ENCODE measurements at places on chromosomes 4 and X.

DNA sequence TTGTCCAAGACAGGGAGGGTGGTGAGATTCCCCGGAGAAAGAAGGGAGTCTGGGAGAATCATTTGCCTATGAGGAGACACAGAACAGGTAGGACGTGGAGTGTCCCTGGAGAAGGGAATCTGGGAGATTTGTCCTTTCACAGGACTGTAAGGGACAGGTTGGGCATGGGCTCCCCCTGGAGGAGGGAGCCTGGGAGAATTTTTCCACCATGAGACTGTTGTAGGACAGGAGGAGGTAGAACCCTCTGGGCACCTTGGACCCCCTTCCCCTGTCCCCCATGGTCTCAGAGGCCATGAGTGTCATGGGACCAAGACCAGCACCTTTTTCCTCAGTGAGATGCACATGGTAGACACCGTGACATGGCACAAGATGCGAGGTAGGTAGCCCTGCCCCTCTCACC is 2.8 kb downstream of the PORCN start:
- no peak for DNase-seq

DNA sequence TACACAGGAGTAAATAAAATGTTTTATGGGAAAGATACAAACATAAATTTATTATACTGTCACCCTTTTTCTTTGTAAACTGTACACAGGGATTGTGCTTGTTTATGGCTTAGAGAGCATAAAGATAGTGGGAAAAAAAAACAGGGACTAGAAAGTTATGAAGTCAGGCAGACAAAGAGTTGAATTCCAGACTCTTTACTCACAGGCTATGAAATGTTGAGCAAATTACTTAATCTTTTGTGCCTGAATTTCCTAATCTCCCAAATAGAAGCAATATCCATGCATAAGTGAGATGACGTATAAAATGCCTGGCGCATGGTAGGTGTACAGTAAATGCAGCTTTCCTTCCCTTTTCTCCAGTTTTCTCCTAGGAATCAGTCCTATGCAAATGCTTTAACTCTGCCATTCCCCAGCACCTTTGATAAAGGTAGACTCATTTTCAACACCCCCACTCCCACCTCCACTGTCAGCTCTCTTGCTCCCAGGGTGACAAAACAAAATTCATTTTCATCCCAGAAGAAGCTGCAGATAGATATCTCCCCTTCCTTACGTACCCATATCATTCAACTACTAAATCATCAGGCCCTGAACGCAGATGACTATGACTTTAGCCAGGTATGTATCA is 44.5 kb upstream of the BTC start:
- no peak for DNase-seq

DNA sequence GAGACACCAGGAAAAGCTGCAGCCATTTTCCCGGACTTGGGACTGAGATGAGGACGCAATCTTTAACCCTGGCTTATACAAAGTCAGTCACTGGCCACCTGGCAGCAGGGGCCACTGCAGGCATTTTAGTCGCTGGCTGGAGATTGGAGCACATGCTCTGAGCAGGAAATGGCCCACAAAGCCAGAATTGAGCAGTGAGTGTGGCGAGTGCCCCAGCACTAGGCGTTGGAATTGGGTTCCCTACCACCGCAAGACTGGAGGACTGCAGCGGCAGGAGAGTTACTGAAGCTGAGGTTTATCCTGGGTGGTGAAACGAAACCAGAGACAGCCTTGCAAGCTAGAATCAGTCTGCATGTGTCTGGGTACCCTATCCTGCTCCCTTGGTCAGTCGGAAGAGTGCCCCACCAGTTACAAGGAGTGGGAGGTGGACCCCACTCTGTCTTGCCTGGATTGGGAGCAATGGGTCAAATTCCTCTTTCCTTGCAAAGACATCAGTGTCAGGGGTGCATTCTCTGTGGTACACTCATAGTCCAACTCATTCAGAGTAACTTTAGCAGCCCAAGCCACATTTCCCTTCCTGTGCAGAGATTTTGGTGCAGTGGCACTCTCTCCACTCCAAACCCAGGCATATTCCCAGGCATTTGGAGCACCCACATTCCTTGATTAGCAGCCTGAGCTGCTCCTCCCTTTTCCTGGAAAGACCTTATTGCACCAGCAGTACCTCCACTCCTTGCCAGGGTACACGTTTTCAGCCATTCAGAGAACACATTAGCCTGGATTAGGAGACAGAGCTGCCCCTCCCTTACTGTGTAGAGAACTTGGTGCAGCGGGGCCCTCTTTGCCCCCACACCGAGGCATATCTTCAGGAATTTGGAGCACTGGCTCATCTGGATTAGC is 36.7 kb upstream of the PLK4 start:
- DNase-seq = no peak

DNA sequence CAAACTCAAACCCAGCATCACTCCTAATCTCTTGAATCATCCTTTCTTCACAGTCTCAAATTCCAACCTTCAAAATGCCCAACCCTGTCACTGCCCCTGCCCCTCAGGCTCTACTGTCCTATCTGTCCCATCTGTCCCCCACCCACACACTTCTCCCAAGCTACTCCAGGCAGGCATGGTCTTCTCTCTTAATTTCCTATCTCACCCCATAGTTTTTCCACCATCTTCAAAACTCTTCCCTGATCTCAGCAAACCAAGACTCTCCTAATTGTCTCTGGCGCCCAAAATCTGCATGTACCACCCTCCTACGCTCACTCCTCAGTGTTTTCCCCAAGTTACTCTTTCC is 644 bp downstream of the LAMP2 start:
- no peak for DNase-seq

GRCh38 chrX:153944140-153944799 is at the start of gene RENBP:
RENBP (minus strand) TSS chrX:153944643; CDS start chrX:153944610, 33 bp downstream.
- peak; percentile 35 for DNase-seq

DNA sequence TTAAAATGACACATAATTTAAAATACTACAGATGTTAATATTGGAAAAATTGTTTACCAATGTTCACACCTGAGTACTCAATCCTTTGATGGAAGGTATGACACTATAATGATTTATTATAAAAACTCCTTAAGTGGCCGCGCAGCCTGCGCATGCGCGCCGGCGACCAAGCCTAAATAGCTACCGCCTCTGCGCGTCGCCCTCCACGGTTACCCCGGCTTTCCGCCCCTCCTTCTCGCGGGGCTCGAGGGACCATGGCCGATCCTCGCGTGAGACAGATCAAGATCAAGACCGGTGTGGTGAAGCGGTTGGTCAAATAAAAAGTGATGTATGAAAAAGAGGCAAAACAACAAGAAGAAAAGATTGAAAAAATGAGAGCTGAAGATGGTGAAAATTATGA is 170.2 kb downstream of the DMD start:
- DNase-seq = no peak

DNA sequence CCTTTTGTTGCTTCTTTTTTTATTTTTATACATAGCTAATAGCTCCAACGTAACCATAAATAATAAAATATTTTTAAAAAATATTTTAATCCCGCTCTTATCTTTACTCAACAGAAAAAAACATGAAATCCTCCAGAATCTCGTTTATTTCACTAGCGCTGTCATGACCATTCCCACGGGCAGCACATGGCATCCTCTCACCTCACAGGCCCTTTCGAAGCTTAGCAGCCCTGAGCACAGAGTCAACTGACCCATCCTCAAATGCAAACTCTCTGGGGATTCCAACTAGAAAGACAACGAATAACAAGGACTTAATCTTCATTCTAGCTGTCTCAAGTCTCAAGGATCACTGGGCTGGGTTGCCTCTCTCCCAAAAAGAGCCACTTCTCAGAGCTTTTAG is 285.9 kb upstream of the PPARGC1A start:
- DNase-seq = no peak

DNA sequence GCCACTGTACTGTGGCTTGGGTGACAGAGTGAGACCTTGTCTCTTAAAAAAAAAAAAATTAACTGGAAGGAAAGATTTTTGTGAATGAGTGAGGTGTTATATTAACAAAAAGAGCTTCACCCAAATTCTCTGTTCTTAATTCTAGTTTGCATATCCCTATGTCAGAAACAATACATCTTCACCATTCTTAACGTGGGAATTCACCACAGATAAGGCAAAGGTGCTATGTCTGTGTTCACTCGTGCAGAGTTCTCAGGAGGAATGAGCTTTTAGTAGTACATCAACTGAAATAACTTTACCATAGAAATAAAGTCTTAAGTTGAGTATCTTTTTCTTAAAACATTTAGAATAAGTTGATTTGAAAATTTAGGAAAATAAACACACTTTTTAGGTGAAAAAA is 135.1 kb downstream of the RAPGEF2 start:
- no peak for DNase-seq

DNA sequence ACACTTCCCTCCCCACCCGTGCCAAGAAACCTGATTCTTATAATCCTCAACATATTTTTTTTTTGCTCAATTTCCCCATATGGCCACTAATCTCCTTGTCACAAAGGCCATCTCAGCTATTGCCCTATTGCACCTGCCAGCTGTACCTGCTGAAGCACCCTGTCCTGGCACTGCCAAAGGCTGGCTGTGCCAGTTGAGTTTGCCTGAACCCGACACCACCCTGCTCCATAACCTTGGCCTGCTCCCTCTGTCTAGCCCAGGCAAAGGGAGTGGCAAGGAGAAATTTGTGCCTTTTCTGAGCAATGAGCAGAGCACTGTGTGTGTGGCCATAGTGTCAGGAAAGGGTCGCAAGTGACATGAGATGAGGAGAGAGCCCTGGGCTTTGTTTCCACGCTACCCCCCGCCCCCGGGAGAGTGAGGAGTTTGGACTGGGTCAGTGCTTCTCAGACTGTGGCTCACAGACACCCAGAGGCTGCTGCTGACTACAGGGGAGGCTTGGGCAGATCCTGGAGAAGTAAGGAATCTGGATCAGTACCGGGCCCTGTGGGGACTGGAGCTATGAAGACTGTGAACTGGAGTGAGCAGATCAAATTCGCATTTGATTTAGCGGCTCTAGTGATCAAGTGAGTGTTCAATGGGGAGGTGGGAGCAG is 42.2 kb upstream of the HMGB3 start:
- no peak for DNase-seq

GRCh38 chr4:5924461-5925125 is 31.7 kb upstream of the CRMP1 start:
- no peak for DNase-seq

- DNase-seq = no peak
These were observed 74.4 kb downstream of the RNF150 start for GRCh38 chr4:141058591-141059512.

DNA sequence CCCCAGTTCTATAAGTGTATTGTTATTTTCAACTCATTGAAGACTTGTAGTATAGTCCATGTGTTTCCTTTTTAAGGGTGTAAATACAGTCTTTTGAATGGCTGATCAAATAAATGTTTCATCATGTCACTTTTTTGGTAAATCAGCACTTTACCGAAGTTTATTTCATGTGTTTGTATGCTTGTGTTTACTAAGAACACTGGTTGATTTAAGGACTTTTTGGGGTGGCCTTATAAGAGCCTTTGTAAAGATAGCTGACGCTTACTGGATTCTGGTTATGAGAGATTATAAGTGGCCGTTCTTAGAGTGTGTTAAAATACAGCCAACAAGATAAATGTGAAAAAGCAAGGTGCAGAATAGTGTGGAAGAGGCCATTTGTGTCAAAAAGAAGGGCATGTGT is 2.6 kb downstream of the UBE2K start:
- no peak for DNase-seq

DNA sequence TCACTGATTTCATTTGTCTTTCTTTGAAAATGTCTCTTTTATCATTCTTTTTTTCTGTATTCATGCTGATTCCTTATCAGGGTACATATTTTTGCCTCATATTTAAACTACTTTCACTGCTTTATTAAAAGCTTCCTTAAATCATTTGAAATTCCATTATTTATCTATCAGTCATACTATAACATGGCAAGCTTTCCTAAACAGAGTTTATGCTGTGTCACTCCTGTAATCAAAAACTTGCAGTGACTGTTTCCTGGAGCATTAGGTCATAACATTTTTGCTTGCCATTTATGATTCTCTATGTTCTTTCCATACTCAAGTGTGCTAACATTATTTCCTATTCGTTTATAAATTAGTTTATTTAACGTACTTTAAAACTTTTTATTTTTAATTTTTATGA is 203.7 kb downstream of the BMPR1B start:
- no peak for DNase-seq

GRCh38 chr4:140372751-140373327 is 607 bp upstream of the SCOC start:
- DNase-seq = peak; percentile 28

GRCh38 chrX:8988446-8988845 is 45.5 kb downstream of the FAM9B start:
- DNase-seq = no peak

DNA sequence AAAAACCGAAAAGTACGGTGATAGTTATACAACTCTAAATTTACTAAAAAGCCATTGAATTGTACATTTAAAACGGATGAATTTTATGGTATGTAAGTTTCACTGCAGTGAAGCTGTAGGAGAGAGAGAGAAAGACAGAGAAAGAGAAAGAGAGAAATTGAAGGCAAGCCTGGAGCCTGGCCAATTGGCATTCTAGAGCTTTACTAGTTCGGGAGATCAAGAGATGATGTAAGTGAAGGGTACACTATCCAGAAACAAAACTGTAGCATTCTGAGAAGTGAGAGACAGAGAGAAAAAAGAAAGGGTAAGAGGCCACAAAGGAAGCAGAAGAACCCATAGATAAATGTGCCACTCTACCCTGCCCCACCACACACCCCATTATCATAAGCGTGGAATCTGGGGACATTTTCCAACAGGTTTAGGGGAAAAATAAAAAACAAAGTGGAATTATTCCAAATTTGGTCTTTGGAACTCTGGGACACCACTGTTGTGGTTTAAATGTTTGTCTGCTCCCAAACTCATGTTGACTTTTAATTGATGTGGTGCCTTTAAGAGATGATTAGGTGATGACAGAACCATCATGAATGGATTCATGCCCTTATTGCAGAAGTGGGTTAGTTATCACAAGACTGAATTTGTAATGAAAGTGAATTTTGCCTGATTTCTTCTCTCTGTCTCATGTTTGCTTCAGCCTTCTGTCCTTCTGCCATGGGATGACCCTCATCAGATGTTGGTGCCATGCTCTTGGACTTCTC is 123.0 kb upstream of the PLS3 start:
- no peak for DNase-seq

DNA sequence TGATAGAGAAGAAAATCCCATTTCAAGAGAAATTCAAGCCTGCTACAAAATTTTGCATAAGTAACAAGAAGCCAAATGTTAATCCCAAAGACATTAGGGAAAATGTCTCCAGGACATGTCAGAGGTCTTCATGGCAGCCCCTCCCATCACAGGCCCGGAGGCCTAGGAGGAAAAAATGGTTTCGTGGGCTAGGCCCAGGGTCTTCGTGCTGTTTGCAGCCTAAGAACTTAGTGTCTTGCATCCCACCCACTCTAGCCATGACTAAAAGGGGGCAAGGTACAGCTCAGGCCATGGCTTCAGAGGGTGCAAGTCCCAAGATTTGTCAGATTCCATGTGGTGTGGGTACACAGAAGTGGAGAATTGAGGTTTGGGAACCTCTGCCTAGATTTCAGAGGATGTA is 57.8 kb upstream of the TAPT1 start:
- no peak for DNase-seq

DNA sequence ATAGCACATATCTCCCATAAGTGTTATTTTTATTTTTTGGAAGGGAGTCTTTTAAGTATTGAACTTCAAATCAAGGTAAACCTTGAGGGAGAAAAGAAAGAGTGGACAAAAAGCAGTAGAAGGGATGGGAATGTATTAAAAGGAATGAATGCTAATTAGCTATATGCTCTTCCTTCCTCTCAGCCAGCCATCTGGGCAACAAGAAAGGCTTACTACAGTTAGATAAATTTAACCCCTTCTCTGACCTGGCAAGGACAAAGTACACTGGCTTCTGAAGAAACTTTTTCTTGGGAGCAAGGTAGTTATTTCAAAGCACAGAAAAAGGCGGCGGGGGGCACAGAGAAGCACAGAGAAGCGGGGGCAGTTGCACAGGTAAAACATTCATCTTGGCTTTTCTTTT is 54.6 kb downstream of the GAB1 start:
- DNase-seq = no peak
